CD4-positive, alpha-beta T cell treated with Interleukin-21 for 1 hour (primary cell): ENCODE measurements at places on chromosomes 6 and 20.
A peak's percentile ranks its signal among the peaks of the same experiment; 100 is the strongest.

- no peak for DNase-seq
These were observed 135.9 kb downstream of the KHDRBS2 start for GRCh38 chr6:62150048-62150663.

GRCh38 chr6:110529355-110529754 lies 52.9 kb upstream of the SLC22A16 start:
- no peak for DNase-seq

DNA sequence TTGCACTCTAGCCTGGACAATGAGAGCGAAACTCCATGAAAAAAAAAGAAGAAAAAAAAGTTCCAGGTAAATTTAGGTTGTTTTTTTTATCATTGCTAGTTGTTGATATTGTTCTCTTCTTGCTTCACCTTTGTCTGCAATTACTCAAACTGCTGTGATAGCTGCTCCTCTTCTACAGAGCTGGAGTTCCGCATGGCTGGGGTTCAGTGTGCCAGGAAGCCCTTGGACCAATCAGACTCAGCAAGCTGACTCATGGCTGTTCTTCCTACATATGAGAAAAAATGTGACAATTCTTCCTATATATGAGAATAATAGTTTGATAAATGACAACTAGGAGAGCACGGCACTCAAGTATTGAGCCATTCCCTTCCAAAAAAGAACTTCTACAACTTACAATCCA lies 28.4 kb downstream of the DPPA5 start:
- DNase-seq = no peak

DNA sequence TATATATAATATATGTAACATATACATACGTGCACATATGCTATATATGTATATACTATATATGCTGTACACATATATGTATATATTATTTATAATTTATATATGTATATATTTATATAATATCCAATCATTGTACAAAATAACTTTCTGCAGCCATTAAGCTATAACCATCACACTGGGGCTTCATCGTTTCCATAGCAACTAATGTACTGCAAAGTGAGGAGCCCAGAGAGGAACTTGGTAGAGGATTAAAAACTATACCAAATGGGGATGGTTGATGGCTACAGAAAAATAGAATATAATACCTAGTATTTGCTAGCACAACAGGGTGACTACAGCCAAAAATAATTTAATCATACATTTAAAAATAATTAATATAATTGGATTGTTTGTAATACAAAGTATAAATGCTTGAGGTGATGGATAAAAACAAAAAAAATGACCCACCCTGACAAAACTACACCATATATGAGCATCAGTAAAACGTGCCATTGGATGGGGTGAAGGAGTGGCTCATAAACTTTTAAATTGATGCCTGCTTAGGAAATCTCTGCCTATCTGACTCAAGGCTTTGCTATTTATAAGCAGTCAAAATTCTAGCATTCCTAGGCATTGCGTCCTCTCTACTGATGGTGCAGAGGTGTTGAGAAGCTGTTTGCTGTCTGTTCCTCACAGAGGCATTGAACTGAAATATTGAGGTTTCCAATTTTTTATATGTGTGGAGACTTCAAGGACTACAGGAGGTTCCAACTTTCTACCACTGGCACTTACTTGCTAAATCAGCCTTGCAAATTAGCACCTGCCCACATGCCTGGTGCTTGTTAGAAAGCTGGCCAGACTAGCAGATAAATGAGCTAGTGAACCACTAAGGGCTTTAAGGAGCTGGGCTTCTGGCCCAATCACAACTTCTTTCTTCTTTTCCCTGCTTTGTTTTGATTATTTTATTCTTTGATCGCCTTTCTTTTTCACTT lies 190.1 kb downstream of the SCP2D1 start:
- DNase-seq = no peak

DNA sequence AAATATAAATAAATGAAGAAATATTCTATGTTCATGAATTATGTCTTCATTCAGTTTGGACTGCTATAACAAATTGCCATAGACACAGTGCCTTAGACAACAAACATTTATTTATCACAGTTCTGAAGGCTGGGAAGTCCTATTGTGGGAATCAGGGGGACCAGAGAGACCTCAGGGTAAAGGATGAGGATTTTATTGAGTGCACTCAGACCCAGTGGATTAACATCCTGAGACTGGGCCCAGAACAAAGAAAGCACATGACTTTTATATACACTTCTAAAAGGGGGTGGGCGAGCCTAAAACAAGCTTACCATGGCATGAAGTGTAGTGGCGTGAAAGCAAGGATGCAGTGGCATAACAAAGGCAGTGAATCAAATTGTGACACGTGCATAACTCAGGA lies 26.9 kb upstream of the CBLN4 start:
- DNase-seq = no peak

DNA sequence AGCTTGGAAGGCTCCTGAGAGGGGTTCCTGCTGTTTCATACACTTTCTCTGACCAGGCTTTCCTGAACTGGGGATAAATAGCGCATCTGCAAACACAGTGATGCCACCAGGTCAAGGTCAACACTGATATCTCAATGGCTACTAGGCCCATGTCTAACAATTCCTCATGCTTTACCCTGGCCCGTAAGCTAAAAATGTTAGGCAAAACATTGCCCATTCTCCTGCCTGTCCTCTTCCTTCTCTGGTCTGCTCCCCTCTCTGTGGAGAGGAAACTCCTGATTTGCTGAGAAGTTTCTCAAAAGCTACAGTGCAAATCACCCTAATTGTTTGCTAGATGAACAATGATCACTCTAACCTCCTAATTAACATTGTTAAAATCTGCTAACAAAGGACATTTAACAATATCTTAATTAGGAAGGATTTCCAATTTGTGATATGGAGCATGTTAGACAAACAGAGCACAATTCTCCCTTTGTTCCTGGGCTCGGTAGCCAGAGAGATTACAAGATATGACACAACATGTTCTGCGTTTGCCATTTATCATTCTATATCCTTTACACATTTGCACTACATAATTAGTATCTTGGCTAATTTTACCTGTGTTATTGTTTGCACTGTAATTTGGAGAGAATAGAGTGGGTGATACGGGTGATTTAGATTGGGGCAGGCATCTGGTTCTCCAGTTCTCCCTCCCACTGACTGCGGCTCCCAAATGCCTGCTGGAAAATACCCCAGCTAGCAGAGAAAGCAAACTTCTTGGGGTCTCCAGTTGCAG lies 266.8 kb downstream of the CD83 start:
- no peak for DNase-seq

GRCh38 chr6:15399641-15400470 lies 154.0 kb downstream of the JARID2 start:
- DNase-seq = no peak

GRCh38 chr6:101108286-101108685 lies 227.2 kb upstream of the ASCC3 start:
- DNase-seq = no peak

GRCh38 chr6:34202329-34203201 lies 34.1 kb upstream of the HMGA1 start:
- DNase-seq = no peak

- DNase-seq = no peak
These were observed 3.3 kb downstream of the PDE7B start for GRCh38 chr6:135854799-135855198.

GRCh38 chr6:40460380-40460779 lies 126.8 kb downstream of the LRFN2 start:
- no peak for DNase-seq

- peak; percentile 83 for DNase-seq
These were observed 182.5 kb downstream of the GMPR start for GRCh38 chr6:16420715-16421461.

- no peak for DNase-seq
These were observed 27.3 kb downstream of the PRDM1 start for GRCh38 chr6:106113256-106113959.

- DNase-seq = no peak
These were observed 1.4 kb downstream of the PFDN4 start for GRCh38 chr20:54209216-54209813.
